CD4-positive, alpha-beta T cell treated with Interleukin-21 for 1 hour (primary cell): ENCODE measurements at places on chromosomes 2 and 18.

DNA sequence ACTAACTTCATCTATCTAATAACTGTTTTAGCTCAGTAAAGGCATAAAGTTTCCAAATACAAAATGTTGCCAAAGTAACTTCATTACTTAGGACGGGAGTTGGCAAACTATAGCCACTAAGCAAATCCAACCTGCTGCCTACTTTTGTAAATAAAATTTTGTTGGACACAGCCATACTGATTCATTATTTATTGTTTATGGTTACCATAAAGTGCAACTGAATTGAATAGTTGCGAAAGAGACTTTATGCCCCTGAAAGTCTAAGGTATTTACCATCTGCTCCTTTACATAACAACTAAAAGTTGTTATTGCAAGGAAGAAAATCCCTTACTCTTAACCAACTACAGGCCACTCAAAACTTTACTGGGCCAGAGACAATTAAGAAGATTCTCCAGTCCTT lies 256.7 kb upstream of the RBBP8 start:
- DNase-seq = no peak

DNA sequence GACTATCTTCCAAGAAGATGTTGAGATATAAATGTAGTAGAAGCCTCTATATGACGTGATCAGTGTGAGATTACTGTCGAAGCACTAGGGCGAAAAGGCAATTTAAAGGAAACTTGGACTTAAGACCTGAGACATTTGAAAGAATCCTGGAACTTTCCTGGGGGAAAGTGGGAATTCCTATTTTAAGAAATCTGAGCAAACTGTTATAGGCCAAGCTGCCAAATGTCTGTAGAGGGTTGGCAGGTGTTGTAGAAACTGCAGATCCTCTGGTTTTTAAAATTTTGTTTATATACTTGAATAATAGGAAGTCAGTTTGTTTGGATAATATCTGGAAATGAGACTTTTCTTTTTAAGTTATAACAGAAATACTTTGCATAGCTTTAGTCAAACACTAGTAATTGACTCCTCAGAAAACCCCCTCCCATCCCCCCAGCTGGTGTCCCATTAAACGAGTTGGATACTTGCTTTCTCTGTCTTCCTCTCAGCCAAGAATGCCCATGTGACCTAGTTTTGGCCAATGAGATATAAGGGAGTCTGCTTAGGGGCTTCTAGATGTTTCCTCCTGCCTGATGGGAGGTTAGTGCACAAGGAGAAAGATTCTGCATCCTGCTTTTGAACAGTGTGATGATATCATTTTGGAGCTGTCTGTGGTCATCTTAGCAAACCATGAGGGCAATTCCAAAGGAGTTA lies 61.2 kb downstream of the MOGAT1 start:
- DNase-seq = no peak

DNA sequence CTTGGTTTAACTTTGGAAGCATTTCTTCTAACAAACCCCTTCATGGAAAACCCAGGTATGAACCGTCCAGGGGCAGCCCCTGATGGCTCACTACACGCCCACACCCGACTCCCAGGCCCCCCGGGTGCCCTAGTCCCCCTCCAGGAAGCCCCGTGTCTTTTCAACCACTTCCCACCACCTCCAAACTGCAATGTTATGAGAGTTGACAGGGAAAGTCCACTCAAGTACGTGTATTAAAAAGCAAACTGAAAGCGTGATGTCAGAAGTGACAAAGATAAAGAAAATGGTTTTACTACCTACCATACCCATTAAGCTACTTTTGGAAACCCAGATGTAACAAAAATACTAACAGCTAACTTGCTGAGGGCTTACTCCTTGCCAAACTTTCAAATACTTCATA lies 51.5 kb downstream of the L3MBTL4 start:
- DNase-seq = no peak

DNA sequence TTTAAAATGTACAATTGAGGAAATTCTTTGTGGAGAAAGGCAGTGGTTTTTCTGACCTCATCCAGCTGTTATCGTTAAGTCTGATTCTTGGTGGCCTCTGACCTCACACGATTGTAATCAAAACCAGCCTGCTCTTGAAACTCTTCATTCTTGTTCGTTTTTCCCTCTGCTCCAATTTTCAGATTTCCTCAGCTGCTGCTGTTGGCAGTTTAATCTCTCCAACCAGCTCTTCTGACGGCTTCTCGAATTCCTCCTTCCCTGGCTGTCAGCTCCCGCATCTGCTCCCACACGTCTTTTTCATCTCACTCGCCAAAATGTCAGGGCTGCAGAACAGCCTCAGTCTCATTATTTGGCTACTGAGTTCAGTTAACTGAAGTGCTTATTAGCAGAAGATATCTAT lies 136.1 kb downstream of the DCDC2C start:
- DNase-seq = no peak

DNA sequence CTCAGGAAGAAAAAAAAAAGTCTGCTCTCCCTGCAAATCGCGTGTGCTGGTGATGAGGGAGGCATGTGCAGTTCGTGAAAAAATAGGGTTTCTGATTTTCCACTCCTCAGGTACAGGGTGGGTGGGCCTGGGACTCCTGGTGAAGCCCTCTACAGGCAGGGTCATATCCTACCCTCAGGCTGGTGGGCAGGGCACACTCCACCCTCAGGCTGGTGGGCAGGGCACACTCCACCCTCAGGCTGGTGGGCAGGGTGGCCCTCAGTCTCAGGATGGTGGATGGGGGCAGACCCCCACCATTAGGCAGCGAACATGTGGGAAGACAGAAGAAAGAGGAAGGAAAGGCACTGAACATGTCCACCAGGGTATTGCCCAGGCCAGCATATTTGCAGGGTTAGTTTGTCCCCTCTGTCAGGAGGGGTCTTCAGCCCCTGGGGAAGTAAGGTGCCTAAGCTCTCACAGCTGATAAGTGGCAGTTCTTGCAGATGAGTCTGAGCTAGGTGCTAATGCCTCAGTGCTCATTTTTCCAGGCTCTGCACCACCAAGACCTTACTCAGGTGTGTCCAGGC lies 95.2 kb upstream of the RAB6C start:
- no peak for DNase-seq

DNA sequence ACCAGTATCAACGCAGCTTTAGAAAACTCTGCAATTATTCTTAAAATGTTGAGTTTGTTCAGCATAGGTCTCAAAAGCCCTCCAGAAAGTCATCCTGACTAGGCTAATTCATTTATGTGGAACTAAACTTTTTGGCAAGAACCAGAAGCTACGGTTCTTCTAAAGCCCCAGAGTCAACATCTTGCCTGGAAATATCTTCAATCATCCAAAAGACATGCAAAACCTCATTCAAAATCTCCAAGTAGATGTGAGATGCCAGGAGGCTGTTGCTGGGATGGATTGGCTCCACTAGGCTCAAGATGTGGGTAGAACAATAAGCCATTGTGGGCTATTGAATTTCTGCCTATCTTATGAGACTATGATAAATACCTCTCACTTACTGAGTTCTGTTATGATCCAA lies 2.1 kb upstream of the SCG2 start:
- DNase-seq = no peak

DNA sequence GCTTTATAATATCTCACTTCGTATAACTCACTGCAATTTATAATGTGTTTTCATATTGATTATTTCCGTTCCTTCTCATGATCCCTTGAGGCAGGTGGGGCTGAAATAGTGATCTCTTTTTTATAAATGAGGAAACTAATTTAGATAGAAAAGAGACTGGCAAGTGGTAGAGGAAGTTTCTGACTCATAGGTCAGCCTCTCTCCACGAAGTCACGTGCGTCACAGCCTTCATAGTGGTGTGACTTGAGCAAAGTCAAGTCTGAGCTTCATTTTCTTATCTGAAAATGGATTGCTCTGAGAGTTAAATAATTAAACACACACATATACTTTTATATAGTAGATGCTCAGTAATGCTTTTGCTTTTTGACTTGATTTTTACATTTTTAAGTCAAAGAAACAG lies 19.9 kb downstream of the ABCG5 start:
- DNase-seq = no peak

DNA sequence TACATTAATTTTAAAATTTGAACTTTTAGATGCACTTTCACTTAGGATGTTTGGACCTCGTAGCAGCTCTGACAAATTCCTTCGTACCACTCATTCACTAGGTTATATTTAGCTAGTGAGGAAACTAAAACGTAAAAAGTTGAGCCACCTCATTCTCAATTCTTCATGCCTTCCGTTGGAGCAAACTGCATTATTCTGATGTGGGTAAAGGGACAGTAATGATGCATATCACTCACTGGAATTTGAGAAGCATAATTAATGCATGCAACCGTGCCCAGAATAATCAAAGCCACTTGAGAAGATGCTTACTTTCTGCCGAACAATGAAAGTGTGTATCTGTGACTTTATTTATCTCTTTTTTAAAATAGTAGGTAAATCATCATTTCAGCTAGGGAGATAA lies 2.2 kb downstream of the CNOT9 start:
- DNase-seq = peak; percentile 14
